ENCODE measurements at places on chromosomes 4 and X.

- DNase-seq: no peak
Measured at GRCh38 chrX:23497919-23498318, 163.3 kb downstream of the PTCHD1 start.

GRCh38 chr4:14783011-14783877 is 219.0 kb upstream of the CPEB2 start:
- DNase-seq: no peak

- DNase-seq: no peak
Measured at GRCh38 chrX:153621949-153622598, 23.1 kb upstream of the CCNQ start.

GRCh38 chr4:67332627-67333026 is 212.7 kb downstream of the CENPC start:
- DNase-seq: peak; percentile 21

GRCh38 chrX:86171366-86171765 is 23.1 kb downstream of the DACH2 start:
- peak; percentile 46 for DNase-seq

GRCh38 chr4:4859799-4860599 is 534 bp downstream of the MSX1 start:
- DNase-seq: peak; percentile 40

DNA sequence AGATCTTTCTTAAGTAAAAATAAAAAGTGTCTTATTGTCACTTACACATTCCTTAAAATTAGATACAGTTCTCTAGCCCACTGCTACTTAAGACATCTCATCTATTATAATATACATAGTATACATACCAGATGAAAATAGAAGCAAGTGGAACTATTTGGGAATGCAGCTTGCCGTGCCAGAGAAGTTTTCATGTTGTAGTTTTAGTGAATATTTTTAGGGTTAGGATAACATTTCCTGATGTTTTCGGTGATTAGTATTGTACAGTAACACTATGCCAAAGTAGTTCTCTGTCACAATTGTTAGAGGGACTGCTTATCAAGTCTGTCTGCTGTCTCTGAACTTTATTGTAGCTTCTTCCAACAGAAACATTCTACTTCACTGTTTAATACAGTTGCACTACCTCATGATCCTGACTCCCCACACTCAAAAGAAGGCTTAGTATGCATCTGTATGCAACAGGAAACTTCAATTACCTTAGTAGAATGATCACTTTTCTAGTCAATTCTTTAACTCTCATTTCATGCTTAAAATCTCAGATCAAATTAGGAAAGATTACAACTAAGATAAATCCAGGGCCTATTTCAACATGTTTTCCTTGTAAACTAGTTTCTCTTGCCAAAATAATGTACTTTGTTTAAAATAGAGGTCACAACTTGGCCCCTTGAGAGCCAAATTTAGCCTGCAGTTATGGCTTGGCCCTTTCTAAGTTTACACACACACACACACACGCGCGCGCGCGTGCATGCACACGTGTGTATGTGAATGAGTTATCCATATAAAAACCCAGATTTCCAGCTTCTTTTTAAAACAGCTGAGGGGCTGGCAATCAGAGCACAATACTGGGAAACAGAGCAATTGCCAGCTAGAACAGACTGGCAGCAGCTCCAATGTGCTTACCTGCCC is 42.3 kb upstream of the SRPX start:
- DNase-seq: no peak

DNA sequence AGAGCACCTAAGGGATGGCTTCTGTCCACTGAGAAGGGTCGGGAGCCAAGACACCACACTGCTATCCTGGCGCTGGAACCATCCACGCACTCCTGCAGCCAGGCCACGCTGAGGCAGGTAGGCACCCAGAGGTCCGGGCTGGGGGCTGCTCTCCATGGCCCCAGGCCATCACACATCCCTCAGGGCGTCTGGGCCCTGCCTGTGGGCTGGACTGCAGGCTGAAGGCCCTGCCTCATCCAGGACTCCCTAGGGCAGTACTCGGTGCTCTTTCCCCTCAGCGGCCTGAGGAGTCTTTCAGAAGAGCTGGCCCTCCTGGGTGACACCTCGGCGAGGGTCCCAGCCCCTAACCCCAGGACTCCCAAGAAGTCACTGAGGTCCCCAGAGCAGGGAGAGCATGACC is 17.7 kb downstream of the FGFR3 start:
- DNase-seq: no peak

- DNase-seq: no peak
Measured at GRCh38 chrX:316351-317325, 2.0 kb downstream of the GTPBP6 start.

DNA sequence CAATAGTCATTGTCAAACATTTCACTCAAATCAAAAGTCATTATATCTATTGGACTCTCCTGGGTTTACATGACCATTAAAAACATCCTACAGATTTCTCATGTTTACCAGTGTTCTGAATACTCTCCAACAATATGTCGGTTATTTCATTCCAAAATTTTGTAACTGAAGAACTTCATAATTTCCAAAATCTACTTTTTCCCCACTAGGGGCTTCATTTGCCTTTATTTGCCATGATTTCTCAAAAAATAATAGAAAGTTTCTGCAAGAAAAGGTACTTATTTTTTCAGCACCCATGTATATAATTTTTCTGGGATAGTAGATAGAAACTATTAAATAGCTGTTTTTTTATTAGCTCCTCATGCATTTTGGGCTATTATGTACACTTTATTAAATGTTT is 49.0 kb downstream of the PRDM5 start:
- no peak for DNase-seq

- DNase-seq: no peak
Measured at GRCh38 chrX:2751291-2751690, 549 bp upstream of the XG start.

DNA sequence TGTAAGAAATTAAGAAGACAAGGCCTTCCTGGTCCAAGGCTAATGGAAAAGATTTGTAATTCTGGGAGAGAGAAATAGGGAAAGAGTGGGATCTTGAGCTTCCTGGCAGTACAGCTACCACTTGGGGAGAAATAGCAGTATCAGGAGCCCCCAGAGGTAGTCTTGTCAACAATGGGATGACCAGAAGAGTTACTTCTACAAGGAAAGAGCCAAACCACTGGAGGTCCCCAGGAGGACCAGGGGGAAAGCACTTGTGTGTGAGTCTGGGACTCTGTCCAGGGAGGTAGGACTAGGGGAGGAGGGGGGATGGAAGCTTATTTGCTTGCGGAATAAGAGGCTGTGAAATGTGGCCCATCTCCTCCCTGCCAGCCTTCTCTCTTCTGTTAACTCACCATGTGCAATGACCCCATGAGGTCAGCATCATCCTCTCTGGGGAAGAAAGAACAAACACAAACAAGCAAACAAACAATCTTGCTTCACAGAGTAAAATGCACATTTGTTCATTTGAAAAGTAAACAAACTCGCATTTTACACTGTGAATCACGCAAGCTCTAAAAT is 160.1 kb downstream of the STK32B start:
- no peak for DNase-seq

DNA sequence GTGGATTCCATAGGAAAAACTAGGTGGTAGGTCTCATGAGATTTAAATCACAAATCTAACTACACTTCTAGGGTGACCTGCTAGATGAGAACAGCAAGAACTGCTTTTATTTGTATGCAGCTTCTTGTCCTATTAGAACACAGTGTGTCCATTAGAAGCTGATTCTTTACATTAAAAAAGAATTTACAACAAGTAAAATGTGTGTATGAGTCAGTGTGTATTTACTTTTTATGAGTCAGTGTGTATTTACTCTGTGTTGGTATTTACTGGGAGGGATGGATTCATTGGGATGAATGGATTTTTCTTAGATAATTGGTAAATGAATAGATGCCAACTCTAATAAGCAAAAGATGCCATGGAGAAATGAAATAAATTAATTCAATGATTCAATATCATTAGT is 40.6 kb upstream of the XPNPEP2 start:
- no peak for DNase-seq

- DNase-seq: peak; percentile 28
Measured at GRCh38 chr4:167234316-167234881, at the start of gene SPOCK3. SPOCK3 (minus strand) TSS chr4:167234494.
